ENCODE measurements at places on chromosomes 16 and 17.

DNA sequence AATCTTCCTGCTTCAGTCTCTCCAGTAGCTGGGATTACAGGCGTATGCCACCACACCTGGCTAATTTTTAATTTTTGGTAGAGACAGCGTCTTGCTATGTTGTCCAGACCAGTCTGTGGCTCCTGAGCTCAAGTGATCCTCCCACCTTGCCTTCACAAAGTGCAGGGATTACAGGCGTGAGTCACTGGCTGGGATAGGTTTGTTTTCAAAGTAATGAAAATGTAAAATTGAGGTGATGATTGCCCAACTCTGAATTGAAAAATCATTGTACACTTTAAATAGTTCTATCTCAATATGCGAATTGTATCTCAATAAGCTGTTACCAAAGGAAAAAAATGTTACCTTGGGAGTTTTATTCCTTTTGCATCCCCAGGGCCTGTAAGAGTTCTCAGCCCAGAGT, 1.2 kb upstream of the AMFR start:
- no peak for DNase-seq

DNA sequence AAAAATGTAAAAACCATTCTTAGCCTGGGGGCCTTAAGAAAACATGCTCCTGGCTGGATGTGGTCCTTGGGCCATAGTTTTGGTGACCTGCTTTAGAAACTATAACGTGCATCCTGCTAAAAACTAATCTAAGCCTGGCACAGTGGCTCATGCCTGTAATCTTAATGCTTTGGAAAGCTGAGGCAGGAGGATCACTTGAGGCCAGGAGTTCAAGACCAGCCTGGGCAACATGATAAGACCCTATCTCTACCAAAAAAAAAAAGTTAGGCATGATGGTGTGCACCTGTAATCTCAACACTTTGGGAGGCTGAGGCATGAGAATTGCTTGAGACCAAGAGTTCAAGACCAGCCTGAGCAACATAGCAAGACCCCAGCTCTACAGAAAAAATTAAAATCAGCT, 183.8 kb upstream of the CHMP6 start:
- DNase-seq, result no peak

- no peak for DNase-seq
These were observed 246.7 kb downstream of the FTO start for GRCh38 chr16:53950677-53951076.

GRCh38 chr16:65068151-65068740, 53.6 kb downstream of the CDH11 start:
- no peak for DNase-seq

DNA sequence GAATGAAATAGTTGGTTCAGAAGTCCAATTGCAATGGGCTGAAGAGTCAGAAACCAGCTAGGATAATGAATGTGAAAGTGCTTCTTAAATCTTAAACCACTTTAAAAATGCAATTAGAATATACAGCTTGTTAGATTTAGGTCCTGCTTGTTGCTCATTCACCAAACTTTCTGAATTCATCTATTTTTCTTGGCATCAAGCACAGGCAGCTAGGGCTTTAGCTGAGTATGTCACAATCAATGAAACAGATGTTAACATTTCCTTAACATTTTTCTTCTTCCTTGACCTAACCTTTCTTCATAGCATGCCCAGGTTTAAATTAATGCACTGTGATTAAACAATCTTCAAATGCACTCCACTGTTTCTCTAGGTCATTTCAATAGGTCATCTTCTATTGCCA, 14.4 kb downstream of the KIF2B start:
- DNase-seq, result no peak

All from NCI-H1436 treated with DMSO at 0.1 percent for 48 hours (cell line).